NCI-H748 treated with DMSO at 0.1 percent for 48 hours (cell line): ENCODE measurements at places on chromosomes 12 and 14.

DNA sequence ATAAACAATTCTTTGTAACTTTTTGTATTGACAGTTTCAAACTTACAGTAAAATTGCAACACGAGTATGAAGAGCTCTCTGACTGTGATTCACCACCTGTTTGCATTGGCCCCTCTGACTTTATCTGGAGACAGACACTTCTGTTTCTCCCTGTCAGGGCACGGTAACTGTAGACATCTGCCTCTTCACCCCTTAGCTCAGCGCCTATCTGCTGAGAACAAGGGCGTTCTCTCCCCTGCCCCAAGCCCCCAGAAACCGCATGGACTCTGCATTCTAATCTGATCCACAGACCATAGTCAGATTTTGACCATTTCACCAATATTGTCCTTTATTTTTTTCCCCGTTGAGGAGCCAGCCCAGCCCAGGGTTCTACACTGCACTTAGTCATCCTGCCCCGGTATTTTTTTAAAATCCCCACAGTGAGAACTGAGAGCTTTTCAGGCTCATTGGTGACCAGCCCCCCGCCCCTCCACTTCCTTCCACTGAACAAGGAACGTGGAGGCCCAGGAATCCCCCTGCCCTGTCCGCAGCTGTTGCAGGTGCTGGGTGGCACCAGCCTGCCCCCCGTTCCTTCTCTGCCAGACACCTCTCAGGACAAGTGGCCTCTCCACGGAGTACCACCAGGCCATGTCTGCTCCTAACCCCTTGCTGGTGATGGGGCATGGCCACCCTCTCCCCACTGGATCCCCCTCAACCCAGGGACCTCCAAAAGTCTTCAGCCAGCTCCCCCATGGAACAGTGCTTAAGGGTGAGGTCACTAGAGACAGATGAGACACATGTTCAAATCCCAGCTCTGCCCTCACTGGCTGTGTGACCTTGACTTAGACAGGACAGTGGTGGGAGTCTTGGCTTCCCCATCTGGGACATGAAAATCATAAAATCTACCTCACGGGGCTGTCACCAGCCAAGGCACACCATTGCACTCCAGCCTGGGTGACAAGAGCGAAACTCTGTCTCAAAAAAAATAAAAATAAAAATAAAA, 11.2 kb downstream of the RHOF start:
- no peak for DNase-seq

DNA sequence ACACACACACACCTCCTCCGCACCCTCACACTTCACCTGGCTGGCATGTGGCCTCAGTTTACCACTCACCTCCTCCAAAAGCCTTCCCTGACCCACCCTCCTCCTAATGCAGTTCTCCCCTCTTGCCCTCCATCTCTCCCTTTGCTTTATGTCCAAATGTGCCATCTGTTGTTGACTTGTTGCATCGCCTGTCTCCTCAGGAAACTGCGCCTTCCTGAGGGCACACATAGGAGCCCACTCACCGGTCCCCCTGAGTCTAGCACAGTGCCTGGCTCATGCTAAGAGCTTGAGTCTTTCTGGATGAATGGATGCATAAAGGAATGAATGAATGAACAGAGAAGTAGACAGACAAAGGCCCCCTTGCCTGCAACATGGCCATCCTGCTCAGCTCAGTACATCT, 34.0 kb downstream of the MVK start:
- DNase-seq: no peak

DNA sequence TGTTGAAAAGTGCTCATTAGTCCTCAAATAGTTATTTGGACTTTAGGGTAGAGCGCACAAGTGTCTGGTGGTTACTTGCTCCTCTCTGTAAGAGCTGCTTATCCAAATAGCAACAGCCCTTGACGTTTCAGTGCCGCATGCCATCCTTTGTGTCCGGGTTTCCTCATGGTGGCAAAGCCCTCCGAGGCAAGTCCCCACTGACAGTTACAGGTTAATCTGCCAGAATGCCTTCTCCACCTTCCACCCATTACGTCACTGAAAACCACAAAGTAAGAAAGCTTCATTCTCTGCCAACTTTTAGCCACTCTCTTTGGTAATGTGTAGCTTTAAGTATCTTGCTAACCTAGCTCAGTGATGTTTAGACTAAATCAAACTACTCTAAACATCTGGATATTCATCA, 78.6 kb downstream of the POLR3B start:
- DNase-seq: no peak

DNA sequence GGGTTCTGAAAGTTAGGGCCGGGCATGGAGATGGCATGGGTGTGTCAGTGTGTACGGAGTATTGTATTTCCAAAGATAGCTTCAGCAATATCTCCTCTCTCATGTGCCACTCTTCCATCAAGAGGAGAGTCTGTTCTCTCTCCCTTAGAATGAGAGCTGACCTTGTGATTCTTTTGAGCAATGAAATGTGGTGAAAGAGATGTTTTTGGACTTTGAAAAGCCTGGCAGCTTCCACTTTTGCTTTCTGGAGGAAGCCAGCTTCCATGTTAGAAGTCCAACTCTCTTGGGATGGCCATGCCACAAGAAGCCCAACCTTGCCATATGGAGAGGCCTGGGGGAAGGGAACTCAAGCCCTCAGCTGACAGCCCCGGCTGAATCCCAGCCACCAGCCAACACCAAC, 72.4 kb upstream of the GZMB start:
- no peak for DNase-seq

DNA sequence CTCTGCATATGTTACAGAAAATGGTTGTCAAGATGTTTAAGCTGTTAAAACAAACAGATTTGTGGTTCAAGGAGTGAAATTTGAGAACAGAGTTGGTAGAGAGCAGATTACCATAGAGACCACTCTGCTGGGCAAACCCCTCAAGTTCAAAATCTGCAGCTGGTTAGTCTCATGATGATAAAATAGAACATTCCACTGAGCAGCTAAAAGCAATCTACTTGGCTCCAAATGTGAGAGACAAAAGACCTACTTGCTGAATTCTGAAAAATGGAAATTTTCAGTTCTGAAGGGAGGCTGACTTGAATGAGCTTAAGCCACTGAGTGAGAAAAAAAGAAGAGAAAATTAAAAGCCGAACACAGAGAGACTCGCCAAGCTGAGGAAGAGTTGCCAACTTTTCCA, 519.3 kb downstream of the NOVA1 start:
- peak; percentile 54 for DNase-seq

DNA sequence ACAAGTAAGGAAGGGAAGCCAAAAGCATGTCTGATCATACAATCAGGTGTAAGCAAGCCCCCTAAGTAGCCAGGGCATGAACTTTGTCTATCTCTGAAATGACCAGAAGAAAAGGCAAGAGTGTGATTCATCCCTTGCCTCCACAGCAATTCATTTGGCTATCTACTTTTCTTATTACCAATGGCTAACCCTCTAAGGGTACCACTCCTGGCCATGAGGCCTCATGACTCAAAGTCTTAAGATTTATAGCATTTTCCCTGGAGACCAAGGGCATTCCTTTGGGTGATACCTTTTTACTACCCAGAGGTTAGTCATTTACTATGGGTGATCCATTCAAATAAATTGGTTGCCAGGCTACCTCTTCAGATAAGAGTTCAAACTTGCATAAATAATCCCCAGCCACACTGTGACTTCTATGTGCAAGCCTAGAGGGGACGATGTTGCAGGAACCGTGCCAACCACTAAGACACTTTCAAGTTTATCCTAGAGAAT, 1.5 kb upstream of the LGALS3 start:
- DNase-seq: no peak

DNA sequence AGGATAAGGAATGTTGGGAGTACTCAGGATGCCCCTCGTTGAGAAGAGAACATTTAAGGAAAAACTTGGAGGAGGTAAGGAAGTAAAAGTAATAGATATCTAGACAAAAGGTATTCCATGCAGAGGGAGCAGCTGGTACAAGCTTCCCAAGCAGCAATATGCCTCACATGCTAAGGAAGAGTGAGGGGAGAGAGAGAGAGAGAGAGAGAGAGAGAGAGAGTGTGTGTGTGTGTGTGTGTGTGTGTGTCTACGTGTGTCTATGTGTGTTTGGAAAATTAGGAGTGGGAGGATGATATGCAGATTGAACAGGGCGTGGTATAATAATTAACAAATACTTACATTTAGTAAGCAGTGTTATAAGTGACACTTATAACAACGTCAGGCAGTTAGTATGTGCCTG, 9.2 kb upstream of the PARP11 start:
- no peak for DNase-seq

GRCh38 chr12:131370321-131370720, 340.6 kb upstream of the SFSWAP start:
- DNase-seq: no peak

DNA sequence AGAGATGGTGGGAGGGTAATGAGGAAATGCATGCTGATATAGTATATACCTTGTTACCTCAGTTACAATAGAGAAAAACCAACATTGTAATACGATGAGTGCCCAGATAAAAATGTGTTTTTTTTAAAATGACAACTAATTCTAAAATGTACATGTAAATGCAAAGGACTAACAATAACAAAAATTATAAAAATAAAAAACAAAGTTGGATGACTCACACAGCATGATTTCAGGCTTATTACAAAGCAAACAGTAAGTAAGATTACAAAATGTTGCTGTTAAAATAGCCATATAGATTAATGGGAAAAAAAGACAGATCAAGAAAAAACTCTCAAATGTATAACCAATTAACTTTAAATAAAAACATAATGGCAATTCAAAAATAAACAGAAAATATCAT, 1099.4 kb downstream of the FSCB start:
- DNase-seq: no peak

DNA sequence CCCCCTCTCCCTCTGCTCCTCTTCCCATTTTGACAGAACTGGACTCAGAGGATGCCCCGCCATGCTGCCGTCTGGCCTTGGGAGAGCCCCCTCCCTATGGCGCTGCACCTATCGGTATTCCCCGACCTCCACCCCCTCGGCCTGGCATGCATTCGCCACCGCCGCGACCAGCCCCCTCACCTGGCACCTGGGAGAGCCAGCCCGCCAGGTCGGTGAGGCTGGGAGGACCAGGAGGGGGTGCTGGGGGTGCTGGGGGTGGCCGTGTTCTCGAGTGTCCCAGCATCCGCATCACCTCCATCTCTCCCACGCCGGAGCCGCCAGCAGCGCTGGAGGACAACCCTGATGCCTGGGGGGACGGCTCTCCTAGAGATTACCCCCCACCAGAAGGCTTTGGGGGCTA, 1.5 kb downstream of the NFATC4 start:
- DNase-seq: no peak

DNA sequence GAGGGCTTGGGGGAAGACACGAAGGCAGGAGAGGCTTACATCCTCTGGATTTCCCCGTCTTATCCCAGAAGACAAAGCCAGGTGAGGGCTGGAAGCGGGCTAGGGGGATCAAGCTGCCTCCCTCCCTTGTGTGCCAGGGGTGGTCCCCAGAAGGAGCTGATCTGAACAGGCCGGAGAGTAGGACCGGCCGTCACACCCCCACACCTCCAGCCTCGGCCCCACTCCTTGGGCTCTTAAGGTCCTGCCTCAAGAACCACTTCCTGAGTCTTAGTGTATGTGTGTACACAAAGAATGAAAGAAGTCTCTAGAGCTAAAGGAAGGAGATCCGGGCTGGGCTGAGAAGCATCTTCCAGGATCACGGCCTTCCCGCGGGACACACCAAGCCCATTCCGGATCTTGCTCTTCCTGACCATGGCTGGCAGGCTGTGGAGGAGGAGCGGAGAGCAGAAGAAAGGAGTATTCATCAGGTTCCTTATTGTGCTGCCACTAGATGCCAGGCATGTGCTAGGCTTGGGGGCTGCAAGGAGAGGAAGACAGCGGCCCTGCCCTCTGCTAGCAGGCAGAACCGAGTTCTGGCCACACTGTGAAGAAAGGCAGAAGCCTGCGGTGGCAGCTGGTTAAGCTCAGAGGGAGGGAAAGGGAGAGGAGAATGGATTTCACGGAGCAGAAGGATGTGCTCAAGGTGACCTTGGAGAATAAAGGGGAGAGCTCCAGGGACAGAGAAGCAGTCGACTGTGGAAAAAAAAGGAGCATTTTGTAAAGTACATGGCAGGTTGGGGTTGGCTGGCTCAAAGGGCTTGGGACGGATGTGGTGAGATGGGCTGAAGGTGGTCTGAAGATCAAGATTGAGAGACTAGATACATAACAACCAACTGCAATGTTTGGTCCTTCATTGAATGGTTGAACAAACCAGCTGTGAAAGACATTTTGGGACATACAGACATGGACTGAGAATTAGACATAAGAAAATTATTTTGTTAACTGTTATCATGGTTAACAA, 1.3 kb upstream of the CD63 start:
- no peak for DNase-seq

GRCh38 chr14:103001651-103002396, 55.5 kb downstream of the CDC42BPB start:
- no peak for DNase-seq

DNA sequence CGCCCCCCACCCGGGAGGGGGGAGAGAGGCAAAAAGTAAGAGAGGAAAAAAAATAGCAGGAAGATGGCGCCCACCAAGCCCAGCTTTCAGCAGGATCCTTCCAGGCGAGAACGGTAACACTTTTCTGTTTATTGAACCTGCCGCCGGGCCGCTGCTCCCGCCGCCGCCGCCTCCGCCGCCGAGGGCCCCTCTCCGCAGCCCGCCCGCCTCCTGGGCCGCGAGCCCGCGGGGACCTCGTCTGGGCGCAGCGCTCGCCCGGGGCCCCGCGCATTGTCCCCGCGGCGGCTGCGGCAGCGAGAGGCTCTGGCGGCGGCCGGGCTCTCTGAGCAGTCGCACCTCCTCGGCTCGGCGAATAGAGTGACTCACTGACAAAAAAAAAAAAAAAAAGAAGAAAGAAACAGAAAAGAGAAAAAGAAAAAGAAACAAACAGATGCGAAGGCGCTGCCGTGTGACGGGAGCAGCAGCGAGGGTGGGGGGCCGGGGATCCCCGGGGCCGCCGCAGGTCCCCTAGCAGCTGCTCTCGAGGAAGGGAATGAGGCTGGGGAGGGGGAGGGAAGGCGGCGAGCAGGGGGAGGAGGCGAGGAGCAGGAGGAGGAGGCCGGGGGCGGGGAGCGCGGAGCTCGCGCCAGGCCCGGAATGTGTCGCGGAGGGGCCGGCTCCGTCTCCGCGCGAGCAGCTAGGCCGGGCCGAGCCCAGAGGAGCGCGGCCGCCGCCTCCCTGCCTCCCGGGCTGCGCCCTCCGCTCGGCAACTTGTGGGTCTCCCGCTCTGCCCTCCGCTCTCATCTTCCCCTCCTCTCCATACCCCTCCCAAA, 781 bp downstream of the NPAS3 start:
- DNase-seq: peak; percentile 41

DNA sequence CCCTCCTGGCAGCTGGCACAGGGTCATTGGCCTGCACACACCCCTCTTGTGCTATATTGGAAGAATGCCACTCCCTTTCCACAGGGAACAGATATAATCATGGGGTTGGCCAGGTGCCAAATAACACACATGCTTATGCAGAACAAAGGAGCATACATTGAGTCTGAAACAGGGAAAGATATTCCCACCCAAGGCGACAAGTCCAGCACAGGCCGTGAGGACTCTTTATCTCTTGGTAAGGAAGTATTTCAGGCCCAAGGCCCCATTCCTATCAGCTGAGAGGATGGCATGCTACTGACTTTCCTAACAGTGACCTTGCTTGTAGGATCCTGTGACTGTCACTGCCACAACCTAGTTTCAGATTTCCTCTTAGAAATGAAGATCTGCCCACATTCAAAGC, 59.0 kb upstream of the STXBP6 start:
- DNase-seq: peak; percentile 66
